Right kidney (tissue), 9 donors: ENCODE measurements at places on chromosomes 2 and 18.
A peak's percentile ranks its signal among the peaks of the same experiment; 100 is the strongest.

GRCh38 chr18:11872479-11873136, 21.4 kb downstream of the CHMP1B start:
- DNase-seq: no peak

- DNase-seq: no peak
Observed at GRCh38 chr18:53991805-53992204, 232.7 kb downstream of the MBD2 start.

DNA sequence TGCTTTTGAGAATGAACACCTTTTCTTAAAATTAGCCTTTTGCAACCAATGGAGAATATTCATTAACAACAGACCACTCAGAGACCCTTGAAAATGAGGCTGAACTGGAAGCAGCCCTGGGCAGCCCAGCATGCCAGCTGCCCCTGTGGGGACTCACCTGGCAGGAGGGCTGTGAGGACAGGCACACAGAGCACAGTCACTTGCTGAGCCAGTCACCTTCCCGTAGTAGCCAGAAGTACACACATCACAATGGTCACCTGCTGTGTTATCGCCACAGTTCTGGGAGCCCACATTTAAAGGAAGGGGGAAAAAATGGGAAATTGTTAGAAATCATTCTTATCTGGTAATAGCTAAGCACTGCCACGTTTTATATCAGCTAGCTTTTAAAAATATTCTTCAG, 115.5 kb downstream of the LAMA1 start:
- DNase-seq: no peak

DNA sequence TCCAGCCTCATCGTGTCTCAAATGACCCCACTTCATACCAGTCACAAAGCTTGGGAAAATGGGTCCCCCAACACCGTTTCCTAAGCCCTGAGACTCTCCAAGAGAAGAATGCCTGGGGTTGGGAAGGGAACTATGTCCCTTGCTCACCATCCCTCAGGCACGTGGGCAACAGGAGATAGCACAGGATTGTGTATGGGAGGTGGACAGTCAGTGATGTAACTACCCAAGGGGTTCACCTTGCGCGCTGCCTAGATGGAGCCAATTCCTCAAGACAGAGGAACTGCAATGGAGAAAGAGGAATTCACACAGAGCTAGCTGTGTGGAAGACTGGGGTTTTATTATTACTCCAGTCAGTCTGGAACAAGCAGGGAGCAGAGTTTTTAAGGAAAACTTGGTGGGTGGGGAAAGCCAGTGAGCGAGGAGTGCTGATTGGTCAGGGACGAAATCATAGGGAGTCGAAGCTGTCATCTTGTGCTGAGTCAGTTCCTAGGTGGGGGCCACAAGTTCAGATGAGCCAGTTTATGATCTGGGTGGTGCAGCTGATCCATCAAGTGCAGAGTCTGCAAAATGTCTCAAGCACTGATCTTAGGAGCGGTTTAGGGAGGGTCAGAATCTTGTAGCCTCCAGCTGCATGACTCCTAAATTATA, 13.8 kb upstream of the CXCR1 start:
- no peak for DNase-seq

DNA sequence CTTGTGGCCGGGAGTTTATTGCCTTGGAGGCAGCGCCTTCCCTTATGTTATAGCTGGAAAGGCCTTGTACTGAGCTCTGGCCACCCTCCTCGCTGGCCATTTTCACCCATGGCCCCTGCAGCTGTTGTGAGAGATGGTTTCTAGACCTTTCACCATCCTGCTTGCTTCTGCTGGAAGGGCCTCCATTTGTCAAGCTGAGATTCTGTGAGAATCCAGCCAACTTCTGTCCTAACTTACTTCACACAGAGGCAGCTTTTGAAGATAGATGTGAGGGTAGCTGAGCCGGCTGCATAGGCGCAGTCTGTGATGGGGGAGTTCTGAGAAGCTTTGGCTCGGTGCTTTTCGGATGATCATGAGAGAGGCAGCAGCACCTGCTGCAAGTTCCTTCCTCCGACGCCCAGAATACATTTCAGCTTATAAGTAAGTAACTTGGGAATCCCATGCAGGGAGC, 8.7 kb downstream of the CTIF start:
- DNase-seq: no peak

DNA sequence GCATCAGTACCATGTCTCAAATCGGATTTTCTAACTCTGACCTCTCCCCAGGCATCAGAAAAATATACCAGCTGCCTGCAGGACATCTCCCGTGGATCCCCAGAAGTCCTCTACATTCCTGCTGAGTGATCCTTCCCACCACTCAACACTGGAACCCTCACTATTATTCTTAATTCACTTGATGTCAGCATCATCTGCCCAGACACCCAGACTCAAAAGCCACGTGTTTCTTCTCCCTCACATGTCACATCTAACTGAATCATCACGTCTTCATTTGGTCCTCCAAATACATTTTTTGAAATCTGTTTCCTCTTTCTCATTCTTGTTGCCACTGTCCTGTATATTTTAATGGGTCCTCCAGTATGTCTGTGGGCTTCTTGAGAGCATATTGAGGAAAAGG, 218.6 kb downstream of the HRH4 start:
- DNase-seq: no peak

- DNase-seq: no peak
Observed at GRCh38 chr2:1749489-1750119, 5.3 kb upstream of the PXDN start.

GRCh38 chr2:27070653-27071276, 689 bp downstream of the OST4 start:
- no peak for DNase-seq

DNA sequence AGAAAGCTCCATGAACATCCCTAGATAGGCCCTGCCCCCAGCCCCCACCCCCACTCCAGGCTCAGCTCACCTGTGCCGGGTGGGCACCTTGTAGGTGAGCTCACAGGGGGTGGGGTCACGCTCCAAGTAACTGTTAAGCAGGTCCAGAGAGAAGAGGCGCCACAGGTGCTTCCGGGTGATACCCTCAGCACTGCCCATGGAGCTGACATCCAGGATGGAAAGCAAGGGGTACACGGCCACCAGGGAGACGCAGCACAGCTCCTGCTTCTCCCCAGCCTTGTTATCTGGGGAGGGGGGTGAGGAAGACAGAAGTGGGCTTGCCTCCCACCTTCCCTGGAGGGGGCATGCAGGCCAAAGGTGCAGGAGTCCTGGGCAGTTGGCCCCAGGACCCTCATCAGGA, 21.9 kb downstream of the CFAP65 start:
- no peak for DNase-seq

- no peak for DNase-seq
Observed at GRCh38 chr2:38521835-38522234, 80.9 kb downstream of the HNRNPLL start.

DNA sequence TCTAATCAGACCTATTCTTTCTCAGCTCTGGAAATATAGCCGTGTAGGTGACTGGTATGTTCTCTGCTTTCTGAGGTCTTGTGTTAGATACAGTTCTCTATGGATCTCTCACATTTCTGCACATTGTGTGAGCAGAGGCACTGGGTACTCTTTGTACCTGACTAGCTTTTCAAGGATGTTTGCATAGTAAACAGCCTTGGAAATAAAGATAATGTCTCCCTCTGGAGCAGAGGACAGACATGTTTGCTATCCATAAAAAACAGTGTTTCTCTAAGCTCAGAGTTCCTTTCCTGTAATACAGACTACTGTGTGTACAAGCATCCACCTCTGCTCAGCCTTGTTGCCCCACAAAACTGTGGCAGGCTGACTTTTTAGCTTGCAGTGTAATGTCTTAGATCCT, 279.2 kb downstream of the CTNNA2 start:
- DNase-seq: no peak

- no peak for DNase-seq
Observed at GRCh38 chr18:9690418-9691188, 17.5 kb upstream of the RAB31 start.

- DNase-seq: no peak
Observed at GRCh38 chr2:157190151-157190550, 67.4 kb upstream of the GALNT5 start.

- no peak for DNase-seq
Observed at GRCh38 chr18:11091746-11092145, 57.6 kb downstream of the PIEZO2 start.

- DNase-seq: no peak
Observed at GRCh38 chr2:71736986-71737385, 283.6 kb downstream of the DYSF start.

DNA sequence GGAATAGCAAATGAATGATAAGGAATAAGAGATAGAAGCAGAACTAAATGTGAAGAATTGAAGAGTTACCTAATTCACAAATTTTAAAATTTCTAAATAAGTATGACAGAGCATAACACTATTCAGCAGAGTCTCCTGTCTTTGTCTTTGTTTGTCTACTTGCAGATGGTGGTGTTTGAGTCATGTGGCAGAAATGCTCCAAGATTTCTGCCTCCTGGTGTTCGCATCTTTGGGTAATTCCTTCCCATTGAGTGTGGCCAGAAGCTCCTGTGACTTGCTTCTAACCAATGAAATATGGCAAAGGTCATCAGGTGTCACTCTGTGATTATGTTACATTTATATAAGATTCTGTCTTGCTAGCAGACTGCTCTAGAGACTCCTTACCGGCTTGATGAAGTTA, 45.6 kb upstream of the GALNT3 start:
- no peak for DNase-seq

- DNase-seq: no peak
Observed at GRCh38 chr2:104004821-104005220, 849.1 kb upstream of the POU3F3 start.

DNA sequence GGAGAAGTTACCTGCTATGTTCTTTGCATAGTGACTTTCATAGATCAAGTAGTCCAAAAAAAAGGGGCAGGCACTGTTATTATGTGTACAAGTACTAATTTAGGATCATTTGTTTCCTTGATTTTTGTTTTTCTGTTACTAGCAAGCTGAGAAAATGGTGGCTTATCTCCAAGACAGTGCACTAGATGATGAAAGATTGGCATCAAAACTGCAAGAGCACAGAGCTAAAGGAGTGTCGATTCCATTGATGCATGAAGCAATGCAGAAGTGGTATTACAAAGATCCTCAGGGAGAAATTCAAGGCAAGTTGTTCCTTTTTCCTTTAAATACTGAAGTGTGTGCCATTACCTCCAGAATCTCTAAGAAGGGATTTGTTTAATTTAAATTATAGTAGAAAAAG, 19.6 kb upstream of the KCNJ13 start:
- DNase-seq: no peak

GRCh38 chr2:46826569-46827245, 88.9 kb downstream of the MCFD2 start:
- no peak for DNase-seq

DNA sequence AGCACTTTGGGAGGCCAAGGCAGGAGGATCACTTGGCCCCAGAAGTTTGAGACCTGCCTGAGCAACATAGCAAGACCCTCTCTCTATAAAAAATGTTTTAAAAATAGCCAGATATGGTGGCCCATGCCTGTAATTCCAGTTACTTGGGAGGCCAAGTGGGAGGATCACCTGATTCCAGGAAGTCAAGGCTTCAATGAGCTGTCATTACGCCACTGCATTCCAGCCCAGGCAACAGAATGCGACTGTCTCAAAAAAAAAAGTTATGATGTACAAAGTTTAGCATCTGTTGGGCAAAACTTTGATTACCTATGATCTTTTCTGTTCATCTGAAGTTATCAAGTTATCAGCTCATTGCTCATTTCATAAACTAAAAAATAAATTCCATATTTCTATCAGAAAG, 504.1 kb upstream of the PKDCC start:
- DNase-seq: no peak

DNA sequence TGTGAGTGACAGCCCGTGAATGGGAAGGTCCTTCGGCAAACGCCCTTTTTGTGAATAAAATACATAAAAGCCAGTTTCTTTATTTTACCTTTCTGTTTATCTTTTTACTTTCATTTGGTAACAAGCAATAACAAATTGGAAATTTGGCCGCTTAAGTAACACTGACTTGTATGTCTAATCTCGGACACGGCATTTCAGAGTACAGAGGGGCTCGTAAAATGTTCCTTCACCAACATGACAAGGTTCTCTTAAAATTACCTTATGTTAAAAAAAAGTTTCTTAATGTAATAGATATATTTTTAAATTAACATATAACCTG, 558 bp upstream of the NEMP2 start:
- no peak for DNase-seq

DNA sequence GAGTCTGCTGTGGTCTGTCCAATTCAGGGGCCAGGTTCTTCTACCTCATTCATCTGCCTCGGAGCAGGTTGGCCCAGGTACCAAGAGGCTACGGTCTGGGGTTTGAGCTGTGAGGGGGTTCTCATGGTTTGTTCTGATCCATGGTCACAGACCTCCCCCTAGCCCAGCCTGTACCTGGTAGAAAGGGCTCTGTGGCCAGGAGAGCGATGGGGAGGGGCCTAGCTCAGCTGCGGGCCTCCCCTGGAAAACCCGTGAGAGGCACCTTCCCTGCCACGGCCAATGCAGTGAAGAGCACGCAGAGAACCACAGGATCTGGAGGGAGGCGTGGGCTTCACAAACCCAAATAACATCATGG, 19.6 kb upstream of the ALLC start:
- DNase-seq: no peak

DNA sequence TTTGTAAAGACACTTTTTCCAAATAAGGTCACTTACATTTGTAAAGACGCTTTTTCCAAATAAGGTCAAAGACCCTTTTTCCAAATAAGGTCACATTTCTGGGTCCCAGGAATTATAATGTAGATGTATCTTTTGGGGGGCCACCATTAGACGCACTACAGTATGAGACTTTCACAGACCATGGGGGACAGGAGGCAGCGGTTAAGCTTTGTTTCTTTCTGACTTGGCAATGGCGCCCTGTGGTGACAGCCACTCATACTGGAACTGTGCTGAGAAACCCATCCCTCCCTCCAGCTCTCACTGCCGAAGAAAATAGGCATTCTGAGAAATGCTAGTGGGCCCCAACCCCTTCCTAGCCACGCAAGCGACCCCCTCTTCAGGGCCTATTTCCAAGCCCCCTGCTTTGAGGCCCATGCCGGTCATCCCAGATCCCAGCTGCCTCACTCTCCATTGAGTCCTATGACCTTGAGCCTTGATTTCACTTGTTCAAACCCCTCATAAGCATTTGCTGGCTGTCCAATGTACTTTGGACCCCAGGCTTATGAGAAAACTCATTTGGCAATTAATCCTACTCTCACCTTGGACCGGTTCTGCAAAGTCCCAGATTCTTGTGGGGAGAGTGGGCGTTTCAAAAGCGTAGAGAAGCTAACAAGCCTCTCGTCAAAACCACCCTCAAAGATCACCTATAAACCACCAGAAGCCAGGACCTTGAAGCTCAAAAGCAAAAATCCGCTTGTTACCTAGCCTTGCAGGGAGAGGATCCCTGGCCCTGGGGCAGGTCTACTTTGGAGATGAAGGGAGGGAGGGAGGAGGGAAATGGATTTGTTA, 11.3 kb upstream of the SPATA3 start:
- DNase-seq: no peak

GRCh38 chr2:206799083-206799482, 33.7 kb downstream of the FASTKD2 start:
- no peak for DNase-seq

- no peak for DNase-seq
Observed at GRCh38 chr2:238585836-238586821, 159.4 kb downstream of the ASB1 start.

- DNase-seq: peak; percentile 3
Observed at GRCh38 chr2:50720697-50721315, 311.1 kb downstream of the NRXN1 start.
